ENCODE measurements at places on chromosomes 16 and 17. TPM values are rescaled to one million over a fixed set of nuclear protein-coding genes. Genes with fewer than 3 reads are reported as not detected.

- no peak for DNase-seq
Observed at GRCh38 chr17:29007860-29008455, 2.1 kb upstream of the SEZ6 start.

- DNase-seq: no peak
Observed at GRCh38 chr17:80388601-80389000, 26.4 kb upstream of the ENDOV start.

CD68 gene
- polyA plus RNA-seq: 32.7 TPM

ZNF385C gene
- 12.2 TPM for polyA plus RNA-seq

PITPNM3 gene
- polyA plus RNA-seq: 5.9 TPM

SLC6A2 gene
- polyA plus RNA-seq: 1.9 TPM

- DNase-seq: no peak
Observed at GRCh38 chr17:71004413-71004812, 835.1 kb downstream of the KCNJ2 start.

GRCh38 chr16:51638339-51639135 is 487.5 kb upstream of the SALL1 start:
- no peak for DNase-seq

DNA sequence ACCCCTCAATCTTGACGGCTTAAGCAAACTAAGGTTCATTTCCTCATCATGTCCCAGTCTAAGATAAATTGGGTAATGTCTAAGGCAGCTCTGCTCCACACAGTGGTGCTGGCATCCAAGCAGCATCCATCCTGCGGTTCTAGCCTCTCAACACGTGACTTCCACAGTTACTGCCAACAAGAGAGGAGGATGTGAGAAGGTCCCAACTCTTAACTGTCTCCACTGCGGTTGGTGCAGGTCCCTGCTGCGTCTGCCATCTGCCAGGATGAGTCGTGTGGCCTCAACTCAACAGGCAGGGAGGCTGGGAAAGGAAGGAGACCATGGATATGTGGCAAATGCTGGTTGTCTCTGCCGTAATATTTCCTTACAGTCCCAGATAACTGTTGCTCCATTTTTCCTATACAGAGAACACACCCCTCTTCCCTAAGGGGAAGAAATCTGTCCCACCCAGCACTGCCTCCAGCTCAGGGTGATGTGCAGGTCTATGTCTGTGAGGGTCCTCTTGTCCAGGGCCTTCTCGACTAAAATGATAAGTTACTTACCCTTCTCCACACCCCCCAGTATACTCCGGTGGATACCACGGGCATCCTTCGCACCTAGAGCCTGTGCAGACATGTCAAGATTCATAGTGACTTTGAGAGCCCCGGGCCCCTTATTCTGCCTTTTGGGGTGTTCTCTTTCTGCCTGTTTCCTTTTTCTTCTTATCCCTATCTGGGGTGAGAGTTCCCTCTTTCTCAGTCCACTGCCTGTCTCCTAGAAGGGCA is 64.7 kb downstream of the KCNJ18 start:
- DNase-seq: no peak
